ENCODE measurements at places on chromosomes 5 and 9. TPM values are rescaled to one million over a fixed set of nuclear protein-coding genes. Genes with fewer than 3 reads are reported as not detected.

The FLT4 gene
- total RNA-seq: 0.68 TPM

The IL33 gene
- not detected for total RNA-seq

The IL13 gene
- total RNA-seq: not detected

The TPPP gene
- 1.3 TPM for total RNA-seq

The TMEFF1 gene
- total RNA-seq: not detected

The ADAMTS13 gene
- 2.3 TPM for total RNA-seq

The ENTPD8 gene
- total RNA-seq: not detected

The KCNN2 gene
- total RNA-seq: not detected

The ZNF169 gene
- total RNA-seq: 8.9 TPM

The SLC34A1 gene
- total RNA-seq: 0.50 TPM

The PIP5KL1 gene
- total RNA-seq: 0.97 TPM

The PCDHGB5 gene
- total RNA-seq: 3.1 TPM

The PNPLA7 gene
- 6.4 TPM for total RNA-seq
